Esophagus squamous epithelium (tissue), 5 donors: ENCODE measurements at places on chromosomes 2 and 18.

DNA sequence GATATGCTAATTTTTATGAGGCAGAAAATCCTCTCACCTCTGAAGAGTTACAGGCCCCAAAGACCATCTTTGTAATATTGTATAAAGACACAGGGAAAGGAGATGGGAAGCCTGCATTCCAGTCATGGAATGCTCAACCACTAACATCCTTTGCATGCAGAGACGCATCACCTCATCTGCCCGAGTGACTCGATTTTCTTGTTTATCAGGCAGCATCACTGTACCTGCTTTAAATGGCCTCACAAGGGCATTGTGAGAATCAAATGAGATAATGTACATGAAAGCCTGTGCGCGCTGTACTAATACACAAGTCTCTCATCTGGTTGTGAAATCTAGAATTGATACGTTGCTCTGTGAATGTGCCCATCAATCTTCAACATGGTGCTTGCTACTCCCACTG is 10.2 kb upstream of the TMEM247 start:
- no peak for DNase-seq

GRCh38 chr2:109280804-109281203 is 151.8 kb downstream of the SH3RF3 start:
- no peak for DNase-seq

DNA sequence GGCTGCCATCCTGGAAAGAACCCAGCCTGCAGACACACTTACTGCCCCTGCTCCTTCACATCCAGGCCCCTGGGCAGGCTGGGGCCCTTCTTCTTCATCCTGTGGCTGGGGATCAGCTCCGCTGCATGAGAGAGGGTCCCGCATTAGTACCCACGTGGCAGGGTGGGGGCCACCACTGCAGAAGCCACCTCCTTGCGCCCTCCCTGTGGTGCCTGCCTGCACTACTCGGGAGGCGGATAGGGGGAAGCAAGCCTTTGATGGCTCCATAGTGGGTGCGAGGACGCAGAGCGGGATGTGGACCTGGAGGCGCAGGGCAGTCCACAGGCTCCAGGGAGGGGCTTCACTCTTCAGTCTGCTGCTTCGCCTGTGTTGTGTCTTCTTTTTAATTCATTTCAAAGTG is 46.7 kb downstream of the GPC1 start:
- DNase-seq: no peak

DNA sequence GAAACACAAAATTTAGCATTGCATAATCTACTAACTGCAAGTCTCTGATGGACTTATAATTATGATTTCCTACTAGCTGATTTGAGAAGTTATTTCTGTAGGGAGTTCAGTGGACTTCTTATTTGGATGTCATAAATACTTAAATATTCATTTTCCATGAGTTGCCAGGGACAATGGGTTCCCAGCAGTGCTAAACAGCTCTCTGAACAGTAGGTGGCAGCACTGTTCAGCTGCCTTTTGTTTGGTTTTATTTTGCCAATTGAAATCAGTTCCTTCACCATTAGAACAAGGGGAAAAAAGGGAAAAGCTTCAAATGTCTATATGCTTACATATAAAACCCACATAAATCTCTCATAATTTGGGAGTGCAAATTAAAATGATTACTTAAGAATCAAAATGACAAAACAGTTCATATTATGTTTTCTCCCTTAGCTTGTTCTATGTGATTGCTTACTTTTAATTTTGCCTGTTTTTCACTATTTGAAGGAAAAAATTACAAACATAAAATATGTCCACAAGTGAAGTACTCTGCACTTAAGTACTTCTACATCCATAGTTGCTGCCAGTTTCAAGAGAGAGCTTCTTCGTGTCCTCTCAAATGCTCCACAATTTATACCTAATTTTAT is 898.9 kb downstream of the CPS1 start:
- DNase-seq: no peak

- no peak for DNase-seq
These were observed 77.8 kb upstream of the ARHGAP15 start for GRCh38 chr2:143051465-143051864.

DNA sequence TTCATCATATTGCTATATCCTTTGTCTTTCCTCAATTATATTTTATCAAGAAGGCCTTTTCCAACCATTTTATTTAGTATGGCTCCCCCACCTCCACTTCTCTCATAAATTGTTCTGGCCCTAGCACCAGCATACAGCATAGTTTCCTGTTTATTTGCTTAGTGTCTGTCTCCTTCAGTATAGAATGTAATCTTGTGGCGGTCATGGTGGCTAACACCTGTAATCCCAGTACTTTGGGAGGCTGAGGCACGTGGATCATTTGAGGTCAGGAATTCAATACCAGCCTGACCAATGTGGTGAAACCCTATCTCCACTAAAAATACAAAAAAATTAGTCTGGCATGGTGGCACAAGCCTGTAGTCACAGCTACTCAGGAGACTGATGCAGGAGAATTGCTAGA is 39.6 kb upstream of the CLASP1 start:
- DNase-seq: no peak

DNA sequence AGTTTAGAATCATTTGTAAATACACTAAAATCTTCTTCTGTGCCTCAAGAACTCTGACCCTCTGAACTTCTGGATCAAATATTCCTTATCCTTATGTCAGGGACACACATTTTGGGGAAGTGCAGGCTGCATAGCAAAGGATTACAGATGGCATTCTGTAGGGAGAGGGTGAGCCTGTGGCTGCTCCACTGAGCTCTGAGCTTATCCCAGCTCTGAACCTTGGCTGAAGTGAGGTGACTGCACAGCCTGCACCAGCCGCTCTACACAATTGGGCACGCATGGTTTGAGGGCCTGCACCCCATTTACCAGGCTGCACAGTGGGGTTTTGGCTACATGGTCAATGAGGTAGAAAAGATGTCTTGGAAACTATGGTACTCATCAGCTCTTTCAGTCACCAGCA is 251.6 kb downstream of the GALR1 start:
- DNase-seq: no peak

GRCh38 chr18:25467226-25467987 is 115.4 kb upstream of the ZNF521 start:
- DNase-seq: no peak

GRCh38 chr2:164952057-164952702 is 3.1 kb downstream of the SLC38A11 start:
- DNase-seq: no peak

GRCh38 chr2:215880970-215881369 is 132.4 kb downstream of the MREG start:
- DNase-seq: no peak

DNA sequence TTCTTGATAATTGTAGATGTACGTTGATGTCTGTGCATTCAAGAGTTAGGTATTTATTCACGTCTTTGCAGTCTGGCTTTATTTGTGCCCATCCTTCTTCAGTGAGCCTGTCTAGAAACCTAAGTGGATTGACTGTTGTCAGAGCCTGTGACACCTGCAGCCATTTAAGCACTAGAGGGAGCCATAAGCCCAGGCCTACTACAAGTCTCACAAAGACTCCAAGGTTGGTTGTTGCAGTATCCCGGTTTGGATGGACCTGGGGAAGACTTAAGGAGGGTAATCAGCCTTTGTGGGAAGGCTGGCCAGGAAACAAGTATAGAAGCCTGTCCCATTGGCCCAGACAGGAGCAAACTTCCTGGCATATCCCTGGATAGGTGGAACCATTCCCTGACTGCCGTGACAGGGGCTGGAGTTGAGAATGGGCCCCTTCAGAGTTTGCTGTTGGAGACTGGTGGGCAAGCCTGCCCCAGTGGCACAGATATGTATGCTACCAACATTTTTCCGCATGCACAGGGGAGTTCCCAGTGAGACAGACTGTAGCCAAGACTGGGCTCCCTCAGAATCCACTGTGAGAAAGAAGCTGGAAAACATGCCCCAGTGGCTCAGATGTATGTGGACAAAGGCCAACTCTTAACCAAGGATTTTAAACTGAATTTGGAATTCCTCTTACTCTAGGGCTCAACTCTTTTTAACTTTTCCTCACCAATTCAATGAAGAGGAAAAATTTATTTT is 9.3 kb upstream of the LRRC30 start:
- no peak for DNase-seq

GRCh38 chr18:72811047-72811446 is 56.7 kb downstream of the NETO1 start:
- no peak for DNase-seq

DNA sequence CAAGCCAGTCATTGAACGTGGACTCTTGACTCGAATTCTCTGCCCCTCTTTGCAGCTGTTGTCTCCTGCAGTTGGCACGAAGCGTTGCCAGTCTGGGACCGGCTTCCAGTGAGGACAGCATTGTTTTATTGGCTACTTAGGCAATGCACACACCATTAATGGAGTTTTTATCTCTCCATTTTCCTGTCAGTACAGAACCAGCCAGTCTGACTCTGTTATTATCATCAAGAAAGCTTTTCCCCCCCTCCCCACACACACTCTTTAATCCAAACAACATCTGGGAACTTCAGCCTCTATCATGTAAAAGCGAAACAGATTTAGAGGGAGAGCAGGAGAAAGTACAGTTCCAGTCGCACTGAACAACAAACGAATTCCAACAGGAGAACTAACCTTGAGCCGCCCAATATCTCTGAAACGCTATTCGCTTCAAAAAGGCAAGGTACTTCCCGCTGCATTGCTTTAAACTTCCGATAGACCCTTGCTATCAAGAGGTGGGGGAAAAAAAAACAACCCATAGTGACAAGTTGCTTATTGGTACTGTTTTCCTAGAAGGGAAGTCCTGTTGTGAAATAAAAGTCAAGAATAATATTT is 38.2 kb downstream of the ACVR1 start:
- DNase-seq: no peak
